ENCODE measurements at places on chromosomes 16 and 17.

- no peak for DNase-seq
These were observed 85.7 kb upstream of the HS3ST2 start for GRCh38 chr16:22728167-22728836.

GRCh38 chr16:25716186-25716585, 24.4 kb downstream of the HS3ST4 start:
- DNase-seq, result no peak

- no peak for DNase-seq
These were observed 147.0 kb upstream of the RBFOX1 start for GRCh38 chr16:7185689-7186088.

- no peak for DNase-seq
These were observed 2.1 kb downstream of the CSNK1D start for GRCh38 chr17:82271401-82271800.

GRCh38 chr16:27363246-27363632, 38.7 kb upstream of the IL21R start:
- no peak for DNase-seq

DNA sequence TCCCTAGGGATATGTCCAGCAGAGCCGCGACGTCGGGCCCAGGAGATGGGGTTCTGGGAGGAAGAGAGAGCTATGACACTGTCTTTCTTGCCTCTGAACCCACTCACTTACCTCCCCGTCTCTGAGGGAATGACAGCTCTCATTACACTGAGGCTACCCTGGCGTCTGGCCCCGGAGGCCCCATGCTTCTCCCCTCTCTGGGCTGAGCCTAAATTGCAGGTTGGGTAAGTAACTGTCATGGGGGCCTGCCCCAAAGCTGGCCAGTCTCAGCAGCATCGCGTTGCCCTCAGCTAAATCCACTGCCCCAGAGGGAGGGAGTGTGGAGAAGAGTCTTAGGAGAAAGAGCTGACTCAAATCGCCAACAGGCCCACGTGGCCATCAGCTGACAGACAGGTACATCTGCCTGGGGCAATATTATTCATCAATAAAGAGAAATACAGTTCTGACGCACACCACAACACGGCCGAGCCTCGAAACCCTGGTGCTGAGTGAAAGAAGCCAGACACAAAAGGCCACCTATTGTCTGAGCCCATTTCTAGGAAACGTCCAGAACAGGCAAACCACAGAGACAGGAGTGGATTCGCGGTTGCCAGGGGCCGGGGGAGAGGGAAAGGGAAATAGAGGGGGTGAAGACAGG, 156.4 kb downstream of the C16orf95 start:
- no peak for DNase-seq

DNA sequence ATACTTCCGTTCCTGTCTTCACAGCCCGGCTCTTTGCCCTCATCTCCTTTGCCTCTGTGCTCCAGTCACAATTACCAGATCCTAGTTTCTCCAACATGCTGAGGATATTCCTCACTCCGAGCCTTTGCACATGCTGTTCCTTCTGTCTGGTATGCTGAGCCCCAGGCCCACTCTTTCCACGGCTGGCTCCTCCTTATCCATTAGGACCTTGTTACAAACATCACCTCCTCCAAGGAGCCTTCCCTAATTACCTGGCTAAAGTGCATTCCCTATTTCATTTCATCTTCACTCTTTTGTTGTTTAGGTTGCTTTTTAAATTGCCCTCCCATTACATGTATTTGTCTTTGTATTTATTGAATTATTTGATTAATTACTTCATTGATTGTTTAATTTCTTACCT, 14.9 kb upstream of the ADGRG1 start:
- no peak for DNase-seq

Measured in fibroblast of skin of right biceps (primary cell).